ENCODE measurements at places on chromosomes 3 and 15.

DNA sequence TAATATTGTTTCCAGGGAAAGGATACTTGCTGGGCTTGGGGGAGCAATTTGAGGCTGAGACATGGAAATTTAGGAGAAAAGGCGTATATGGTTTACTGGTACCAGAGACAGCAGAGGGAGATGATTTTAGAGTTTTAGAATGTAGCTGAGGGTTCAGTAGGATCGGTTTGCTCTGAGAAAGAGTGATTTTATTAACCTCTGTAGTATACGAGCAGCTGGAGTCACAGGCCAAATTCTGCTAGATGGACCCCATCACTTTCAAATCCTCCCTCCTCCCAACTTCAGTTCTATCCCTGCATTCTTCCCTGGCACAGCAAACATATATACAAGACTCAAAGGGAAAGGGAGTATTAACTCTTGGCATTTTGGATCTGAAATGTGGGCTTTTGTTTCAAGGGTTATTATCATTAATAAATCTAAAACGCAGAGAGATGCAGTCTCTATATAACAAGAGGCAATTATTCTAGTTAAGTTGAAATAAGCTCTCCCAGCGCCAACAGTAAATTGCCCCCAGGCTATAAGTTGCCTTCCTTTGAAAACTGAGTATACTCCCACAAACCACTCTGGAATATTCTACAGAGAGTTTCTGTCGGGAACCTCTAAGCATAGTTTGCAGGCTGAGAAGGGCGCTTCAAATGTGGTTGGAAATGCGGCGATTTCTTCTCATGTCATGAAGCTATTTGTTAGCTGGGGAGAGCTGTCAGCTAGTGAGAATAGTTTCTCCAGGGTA lies 5.4 kb downstream of the CRABP1 start:
- DNase-seq = no peak

DNA sequence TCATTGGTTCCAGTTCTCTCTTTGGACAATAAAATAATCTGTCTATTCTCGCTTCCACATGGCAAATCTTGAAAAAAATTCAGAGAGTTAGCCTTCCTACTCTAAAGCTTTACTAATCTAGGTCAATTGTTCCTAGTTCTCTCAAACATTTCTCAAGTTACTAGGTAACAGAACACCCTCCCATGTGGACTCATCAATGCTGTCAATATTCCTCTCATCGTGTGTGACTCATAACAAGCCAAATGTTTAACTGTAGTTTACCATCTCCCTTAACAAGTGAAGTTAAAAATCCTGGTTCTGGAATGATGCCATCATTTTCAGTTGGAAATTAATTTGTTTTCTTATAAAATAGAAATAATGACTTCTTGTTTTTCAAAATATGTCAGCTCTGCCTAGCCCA lies 438.6 kb downstream of the ROBO1 start:
- DNase-seq = no peak

DNA sequence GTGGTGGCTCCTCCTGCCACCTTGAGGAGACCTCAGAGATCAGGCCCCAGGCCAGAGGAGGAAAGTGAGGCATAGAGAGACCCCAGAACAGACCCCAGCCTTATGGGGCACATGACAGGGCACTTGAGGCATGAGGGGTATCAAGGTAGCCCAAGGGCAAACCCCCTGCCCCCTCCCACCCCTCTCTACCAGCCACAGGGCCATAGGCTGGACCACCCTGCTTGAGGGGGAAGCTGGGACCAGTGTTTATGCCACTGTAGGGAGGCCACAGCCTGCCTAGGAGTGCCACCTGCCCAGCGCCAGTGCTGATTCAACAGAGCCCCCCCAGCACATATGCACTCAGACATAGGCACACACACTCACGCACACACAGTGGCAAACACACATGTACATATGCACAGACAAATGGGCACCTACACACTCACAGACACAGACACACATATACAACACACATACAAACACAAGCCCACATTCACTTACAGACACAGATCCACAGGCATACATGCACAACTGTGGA lies 10.3 kb downstream of the MYL3 start:
- no peak for DNase-seq

DNA sequence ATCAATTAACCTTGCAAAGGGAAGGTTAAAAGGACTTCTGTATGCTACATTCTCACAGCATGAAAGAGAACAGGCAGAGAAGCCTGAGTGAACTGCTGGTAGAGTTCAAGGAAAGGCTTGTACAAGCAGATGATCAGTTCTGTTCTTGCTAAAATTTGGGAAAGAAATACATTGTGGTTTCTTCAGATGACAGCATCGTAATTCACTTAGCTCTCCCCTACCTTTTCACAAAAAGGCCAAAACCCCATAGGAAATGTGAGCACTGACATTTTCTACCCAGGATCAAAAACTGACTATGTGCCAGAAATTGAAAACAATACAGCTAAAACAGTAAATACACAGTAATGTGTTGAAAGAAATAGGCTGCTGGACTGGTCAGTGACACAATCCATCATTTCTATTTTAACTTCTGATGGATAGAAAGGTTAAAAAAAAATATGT lies 216.4 kb downstream of the DPH6 start:
- no peak for DNase-seq

DNA sequence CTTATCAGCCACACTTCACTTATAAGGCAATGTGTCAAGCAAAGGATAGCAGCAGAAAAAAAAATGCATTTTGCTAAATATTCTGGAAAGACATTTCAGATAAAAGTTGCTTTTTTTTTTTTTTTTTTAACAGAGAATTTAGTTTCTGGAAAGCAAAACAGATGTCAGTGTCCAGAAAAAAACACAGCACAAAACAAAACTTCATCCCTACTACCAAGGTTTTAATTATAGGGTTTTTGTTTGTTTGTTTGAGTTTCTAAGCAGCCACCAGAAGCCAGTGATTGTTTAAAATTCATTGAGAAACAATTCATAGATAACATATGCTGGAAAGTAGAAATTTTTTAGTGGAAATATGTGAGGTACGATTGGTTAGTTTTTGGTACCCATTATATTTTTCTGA lies 1202.7 kb downstream of the OTOL1 start:
- no peak for DNase-seq

DNA sequence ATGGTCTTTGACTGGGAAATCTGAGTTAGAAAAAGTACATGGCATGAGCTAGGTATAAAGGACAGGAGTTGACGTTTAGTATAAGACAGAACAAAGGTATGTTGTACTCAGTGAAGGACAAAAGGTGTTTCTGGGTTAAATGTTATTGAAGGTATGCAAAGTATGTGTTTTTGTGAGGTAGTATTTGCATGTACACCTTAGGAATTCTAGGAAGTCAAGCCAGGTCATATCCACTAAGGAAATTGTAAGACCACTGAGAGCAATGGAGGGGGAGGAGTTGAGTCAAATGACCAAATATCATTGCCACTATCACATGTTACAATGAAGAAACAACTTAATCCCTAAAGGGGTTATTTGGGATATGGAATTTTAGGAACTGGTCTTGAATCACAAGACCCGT lies 24.4 kb upstream of the TGFBR2 start:
- no peak for DNase-seq

DNA sequence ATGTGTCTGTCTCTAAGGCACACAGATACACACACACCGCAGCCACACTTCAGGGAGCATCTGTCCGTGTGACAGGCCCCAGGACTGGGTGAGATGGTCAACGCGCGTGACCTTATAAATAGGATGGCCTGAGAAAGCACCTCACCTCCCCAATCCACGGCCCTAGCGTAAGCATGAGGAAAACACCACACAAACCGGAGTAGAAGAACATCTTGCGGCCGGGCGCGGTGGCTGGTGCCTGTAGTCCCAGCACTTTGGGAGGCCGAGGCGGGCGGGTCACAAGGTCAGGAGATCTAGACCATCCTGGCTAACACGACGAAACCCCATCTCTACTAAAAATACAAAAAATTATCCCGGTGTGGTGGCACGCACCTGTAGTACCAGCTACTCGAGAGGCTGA lies 1.6 kb downstream of the NIPA1 start:
- DNase-seq = no peak

DNA sequence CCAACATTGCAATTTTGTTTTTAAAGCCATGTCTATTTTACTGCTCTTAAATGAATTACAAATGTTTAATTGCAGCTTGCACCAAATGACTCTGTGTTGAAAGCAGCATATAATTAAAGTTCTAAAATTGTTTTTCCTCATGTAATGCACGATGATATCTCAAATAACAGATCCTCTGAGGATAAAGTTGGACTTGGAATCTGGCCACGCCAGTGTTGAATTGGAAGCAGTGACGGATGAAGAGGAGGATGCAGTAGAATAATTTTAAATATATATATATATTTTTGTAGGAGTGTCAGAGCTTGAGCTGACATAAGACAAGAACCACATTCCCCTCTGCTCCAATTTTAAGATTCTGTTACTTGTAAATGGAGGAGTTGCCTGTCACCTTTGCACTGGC lies 406.6 kb upstream of the DPPA4 start:
- no peak for DNase-seq

DNA sequence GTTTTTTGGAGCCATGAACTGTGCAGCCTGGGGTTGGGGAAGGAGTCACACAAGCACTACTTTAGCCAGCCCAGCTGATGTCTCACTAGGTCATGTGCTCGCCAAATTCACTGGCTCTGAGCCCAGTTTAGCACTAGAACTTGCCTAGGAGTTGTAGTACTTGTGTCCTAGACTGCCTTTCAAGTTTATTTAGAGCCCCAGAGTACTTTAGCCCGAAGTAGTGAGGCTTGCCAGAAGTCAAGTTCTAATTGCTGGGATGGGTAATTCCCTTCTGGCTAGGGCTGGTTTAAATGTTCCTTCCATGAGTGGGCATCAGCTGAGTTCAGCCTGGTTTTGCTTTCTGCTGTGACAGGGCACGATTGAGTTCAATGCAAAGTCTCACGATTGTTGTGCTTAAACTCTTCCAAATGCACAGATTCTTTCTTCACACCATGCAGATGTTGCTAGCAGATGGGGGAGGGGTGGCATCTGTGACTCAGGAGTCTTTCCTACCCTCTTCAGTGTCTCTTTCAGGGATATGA lies 228.2 kb upstream of the ZPLD1 start:
- no peak for DNase-seq

DNA sequence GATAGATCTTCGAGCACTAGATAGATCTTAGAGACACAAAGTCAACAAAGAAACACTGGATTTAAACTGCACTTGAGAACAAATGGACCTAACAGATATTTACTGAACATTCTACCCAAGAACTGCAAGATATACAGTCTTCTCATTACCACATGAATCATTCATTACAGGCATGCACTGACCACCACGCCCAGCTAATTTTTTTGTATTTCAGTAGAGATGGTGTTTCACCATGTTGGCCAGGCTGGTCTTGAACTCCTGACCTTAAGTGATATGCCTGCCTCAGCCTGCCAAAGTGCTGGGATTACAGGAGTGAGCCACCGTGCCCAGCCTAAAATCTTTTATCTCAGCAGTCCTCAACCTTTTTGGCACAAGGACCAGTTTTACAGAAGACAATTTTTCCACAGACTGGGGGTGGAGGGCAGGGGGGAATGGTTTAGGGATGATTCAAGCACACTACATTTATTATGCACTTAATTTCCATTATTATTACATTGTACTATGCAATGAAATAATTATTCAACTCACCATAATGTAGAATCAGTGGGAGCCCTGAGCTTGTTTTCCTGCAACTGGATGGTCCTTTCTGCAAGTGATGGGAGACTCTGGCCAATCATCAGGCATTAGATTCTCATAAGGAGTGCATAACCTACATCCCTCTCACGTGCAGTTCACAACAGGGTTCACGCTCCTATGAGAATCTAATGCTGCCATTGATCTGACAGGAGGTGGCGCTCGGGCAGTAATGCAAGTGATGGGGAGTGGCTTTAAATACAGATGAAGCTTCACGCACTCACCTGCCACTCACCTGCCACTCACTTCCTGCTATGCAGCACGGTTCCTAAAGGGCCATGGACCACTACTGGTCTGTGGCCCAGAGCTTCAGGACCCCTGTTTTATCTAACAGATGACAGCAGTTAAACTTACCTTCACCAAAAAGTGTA lies 21.7 kb downstream of the CSNK1G1 start:
- no peak for DNase-seq

DNA sequence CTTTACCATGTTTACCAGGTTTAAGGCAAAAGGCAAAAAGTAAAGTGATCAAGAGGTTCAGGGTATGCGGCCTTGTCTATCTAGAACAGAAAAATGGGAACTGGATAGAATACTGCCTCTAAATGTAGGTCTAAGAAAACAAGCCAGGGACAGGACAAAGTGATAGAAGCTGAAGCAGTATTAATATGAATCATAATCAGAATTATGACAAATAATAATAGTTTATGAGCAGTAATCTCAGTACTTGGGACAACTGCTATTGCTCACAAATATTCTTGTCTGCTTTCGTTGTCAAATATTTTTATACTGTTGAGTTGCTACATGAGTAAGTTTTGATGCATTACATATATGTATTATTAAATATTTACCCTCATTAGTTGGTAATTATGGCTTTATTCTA lies 356.9 kb upstream of the RBMS3 start:
- DNase-seq = no peak

DNA sequence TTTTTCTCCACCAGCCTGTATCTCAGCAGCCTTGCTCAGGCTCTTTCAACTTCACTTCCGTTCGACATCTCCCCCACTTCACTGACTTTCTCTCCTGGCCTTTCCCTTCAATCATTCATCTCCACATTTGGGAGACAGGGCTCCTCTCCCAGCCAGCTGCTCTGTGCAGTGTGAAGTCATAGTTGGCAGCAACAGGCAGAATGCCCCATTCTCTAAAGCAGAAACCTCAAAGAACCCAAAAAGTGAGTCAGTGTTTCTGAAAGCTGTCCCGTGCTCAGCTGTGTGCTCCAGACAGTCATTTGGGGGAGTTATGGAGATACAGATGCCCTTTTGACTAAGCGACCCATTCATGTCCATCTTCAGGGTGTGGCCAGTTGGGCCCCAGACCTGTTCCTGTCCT lies 54.3 kb downstream of the NTRK3 start:
- no peak for DNase-seq

DNA sequence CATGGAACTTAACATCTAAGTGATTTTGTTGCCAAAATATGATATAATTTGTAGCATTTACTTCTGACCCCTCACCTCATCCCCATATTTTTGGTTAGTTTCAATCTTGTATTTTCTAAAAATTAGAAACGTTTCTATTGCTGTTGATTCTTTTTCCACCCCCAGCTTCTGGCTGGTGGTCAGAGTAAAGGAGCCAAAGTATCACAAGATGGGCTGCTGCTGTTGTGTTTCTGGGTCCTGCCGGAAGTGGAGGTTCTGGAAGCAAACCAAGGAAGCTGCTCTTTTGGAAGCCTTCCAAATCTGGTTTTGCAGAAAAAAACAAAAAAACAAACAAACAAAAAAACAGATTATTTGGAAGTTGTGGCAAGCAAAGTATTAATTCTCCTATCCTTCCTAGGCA lies 221.1 kb upstream of the P2RY1 start:
- DNase-seq = no peak

GRCh38 chr15:74470631-74471395 lies 9.9 kb upstream of the UBL7 start:
- DNase-seq = no peak
